ENCODE measurements at places on chromosomes 11 and 22.
A peak's percentile ranks its signal among the peaks of the same experiment; 100 is the strongest.

DNA sequence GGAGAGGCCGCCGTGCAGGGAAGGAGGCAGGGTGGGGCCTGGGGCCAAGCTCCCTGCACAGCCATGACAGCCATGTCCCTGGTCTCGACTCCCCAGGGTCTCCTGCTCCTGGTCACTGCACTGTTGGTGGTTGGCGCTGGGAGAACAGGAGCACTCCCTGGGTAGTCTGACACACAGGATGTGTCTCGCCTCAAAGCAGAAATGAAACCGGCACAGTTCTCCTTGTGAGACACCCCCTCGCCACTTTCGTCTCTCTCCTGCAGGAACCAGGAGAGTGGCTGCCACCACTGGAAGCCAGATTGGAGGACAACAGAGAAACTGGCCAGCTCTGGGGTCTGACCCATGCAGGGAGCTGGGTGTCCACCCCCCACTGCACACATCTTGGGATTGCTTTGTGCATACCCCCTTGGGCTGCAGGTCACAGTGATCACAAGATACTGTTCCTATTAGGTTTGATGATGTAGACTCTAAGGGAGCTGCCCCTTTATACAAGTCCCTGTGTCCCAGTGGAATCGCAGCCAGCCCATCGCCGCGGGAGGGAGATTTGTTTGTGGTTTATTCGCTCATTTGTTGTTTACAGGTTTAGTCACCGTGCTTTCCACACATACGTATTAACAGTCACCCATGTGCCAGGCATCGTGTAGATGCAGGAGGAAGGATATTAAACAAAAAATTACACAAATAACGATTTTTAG, 27.0 kb upstream of the YWHAH start:
- DNase-seq: no peak

GRCh38 chr22:46220921-46221320, 29.2 kb downstream of the CDPF1 start:
- DNase-seq: peak; percentile 6

- no peak for DNase-seq
These were observed 44.9 kb upstream of the CARS1 start for GRCh38 chr11:3101921-3102640.

DNA sequence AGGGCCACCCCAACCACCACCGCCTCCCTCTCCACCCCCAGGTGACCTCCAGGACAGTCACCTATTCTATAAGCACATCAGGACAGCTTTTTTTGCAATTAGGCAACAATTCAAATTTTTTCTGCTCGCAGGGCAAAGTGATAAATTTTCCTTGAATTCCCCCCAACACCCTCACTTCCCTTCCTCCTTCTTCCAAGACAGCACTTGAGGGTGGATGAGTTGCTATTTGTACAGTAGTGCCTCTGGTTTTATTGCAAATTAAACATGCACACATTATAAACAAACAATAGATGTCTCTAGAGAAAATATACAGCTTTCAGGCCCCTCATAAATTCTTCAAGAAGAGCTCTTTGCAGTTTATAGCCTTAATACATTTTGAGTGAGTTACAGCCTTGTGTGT, 80.9 kb upstream of the USP47 start:
- DNase-seq: no peak

- no peak for DNase-seq
These were observed 102.3 kb downstream of the NELL1 start for GRCh38 chr11:20771681-20772080.

GRCh38 chr11:113481226-113481625, 6.0 kb upstream of the DRD2 start:
- no peak for DNase-seq

- DNase-seq: no peak
These were observed 54.0 kb upstream of the CCDC188 start for GRCh38 chr22:20204806-20205205.

- no peak for DNase-seq
These were observed 26.6 kb downstream of the RSF1 start for GRCh38 chr11:77793972-77794371.

- no peak for DNase-seq
These were observed 65.1 kb downstream of the PRMT3 start for GRCh38 chr11:20452585-20452984.

DNA sequence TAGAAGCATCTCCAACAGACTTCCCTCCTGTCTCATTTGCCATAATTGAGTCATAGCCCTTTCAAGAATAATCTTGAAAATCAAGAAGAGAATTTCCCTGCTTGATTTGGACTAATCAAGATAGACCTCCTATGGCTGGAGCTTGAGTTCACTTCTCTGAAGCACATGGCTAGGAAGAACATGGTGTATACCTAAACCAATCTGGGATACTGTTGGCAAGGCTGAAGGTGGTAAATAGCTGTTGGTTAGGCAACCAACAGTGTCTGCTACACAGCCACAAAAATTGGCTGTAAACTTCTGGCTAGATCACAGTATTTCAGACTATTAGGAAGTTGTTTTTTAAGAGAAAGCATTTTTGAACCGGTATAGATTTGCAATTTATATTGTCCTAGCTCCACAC, 4.9 kb downstream of the CRYAB start:
- no peak for DNase-seq

DNA sequence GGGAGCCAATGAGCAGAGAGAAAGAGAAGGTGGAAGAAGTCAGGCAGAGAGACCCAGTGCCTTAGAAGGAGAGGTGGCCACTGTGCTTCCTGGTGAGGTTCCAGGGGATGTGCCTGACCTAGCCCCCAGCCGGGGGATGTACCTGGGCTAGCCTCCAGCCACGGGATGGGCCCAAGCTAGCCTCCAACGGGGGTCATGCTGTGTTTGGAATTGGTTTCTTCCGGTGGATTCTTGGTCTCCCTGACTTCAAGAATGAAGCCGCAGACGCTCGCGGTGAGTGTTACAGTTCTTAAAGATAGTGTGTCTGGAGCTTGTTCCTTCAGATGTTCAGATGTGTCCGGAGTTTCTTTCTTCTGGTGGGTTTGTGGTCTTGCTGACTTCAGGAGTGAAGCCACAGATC, 6.9 kb upstream of the SMIM38 start:
- DNase-seq: no peak
